Effector memory CD8-positive, alpha-beta T cell (primary cell): ENCODE measurements at places on chromosomes 6 and 20.
A peak's percentile ranks its signal among the peaks of the same experiment; 100 is the strongest.

GRCh38 chr6:30891816-30892538 lies 7.7 kb downstream of the DDR1 start:
- no peak overlapping the region for H3K27ac ChIP-seq
- no peaks in the 10 kb centered on the region for H3K4me1 ChIP-seq
- no peaks in the 10 kb centered on the region for H3K27me3 ChIP-seq
- peaks cover 4% of the 10 kb centered on the region for H3K36me3 ChIP-seq
- DNase-seq: no peak
- H3K4me3 ChIP-seq: no peak overlapping the region

DNA sequence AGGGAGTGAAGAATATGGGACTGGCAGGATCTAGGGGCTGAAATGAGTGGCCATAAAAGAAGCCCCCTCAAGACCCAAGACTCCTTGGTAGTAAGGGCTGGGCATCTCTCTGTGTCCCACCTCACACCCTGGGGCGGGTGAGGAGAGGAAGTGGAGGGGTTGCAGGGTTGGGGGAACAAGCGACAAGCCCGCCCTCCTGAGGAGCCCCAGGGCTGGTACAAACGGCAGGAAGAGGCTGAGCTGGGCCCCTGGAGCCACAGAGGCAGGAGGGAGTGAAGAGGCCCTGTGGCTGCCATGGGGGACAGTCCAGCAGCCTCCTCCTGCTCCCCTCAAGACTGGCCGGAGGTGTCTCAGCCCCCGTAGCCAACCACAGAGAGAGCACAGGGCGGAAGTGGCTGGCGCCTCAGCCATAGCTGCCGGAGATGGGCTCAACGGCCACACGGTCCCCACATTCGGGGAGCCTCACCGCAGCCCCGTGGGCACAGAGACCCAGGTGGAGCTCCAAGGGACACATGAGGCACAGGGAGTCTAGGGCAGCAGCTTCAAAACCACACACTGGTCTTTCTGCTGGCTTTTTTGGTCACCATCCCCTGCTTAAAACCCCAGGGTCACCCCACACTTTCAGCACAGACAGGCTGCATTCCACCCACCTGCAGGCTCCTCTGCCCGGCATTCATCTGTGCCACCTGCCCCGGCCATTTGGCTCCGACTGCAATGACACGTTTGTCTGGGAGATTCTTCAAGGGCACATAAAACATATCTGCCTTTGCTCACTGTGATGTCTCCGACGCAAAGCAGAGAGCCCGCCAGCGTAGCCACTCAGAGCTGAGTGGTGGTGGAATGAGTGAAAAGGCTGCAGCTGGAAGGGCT lies 524 bp downstream of the C20orf203 start:
- peak overlapping the region; percentile 87 for H3K27ac ChIP-seq
- H3K4me1 ChIP-seq: peaks cover 8% of the 10 kb centered on the region

GRCh38 chr20:10523443-10523842 lies 88.3 kb downstream of the SLX4IP start:
- H3K4me1 ChIP-seq: peaks cover 27% of the 10 kb centered on the region
- H3K4me3 ChIP-seq: no peak overlapping the region
- no peak overlapping the region for H3K27ac ChIP-seq
- DNase-seq: no peak

- peak overlapping the region; percentile 58 for H3K4me3 ChIP-seq
- peaks cover 16% of the 10 kb centered on the region for H3K4me1 ChIP-seq
- peaks cover 3% of the 10 kb centered on the region for H3K36me3 ChIP-seq
- H3K27me3 ChIP-seq: no peaks in the 10 kb centered on the region
Observed at GRCh38 chr20:10453241-10453640, 18.1 kb downstream of the SLX4IP start.

- peaks cover 2% of the 10 kb centered on the region for H3K36me3 ChIP-seq
- peaks cover 3% of the 10 kb centered on the region for H3K4me1 ChIP-seq
- peak overlapping the region; percentile 59 for H3K27ac ChIP-seq
- no peak overlapping the region for H3K4me3 ChIP-seq
- DNase-seq: no peak
Observed at GRCh38 chr6:33167374-33168283, 24.6 kb downstream of the COL11A2 start.

- H3K27ac ChIP-seq: peak overlapping the region; percentile 53
- DNase-seq: no peak
- no peaks in the 10 kb centered on the region for H3K27me3 ChIP-seq
- H3K4me1 ChIP-seq: peaks cover 7% of the 10 kb centered on the region
- H3K36me3 ChIP-seq: peaks cover 6% of the 10 kb centered on the region
Observed at GRCh38 chr6:20474874-20475542, 59.2 kb upstream of the CDKAL1 start.

GRCh38 chr6:118316796-118317384 lies 231.2 kb upstream of the PLN start:
- H3K4me3 ChIP-seq: no peak overlapping the region
- H3K4me1 ChIP-seq: no peaks in the 10 kb centered on the region
- no peaks in the 10 kb centered on the region for H3K36me3 ChIP-seq
- no peak for DNase-seq

DNA sequence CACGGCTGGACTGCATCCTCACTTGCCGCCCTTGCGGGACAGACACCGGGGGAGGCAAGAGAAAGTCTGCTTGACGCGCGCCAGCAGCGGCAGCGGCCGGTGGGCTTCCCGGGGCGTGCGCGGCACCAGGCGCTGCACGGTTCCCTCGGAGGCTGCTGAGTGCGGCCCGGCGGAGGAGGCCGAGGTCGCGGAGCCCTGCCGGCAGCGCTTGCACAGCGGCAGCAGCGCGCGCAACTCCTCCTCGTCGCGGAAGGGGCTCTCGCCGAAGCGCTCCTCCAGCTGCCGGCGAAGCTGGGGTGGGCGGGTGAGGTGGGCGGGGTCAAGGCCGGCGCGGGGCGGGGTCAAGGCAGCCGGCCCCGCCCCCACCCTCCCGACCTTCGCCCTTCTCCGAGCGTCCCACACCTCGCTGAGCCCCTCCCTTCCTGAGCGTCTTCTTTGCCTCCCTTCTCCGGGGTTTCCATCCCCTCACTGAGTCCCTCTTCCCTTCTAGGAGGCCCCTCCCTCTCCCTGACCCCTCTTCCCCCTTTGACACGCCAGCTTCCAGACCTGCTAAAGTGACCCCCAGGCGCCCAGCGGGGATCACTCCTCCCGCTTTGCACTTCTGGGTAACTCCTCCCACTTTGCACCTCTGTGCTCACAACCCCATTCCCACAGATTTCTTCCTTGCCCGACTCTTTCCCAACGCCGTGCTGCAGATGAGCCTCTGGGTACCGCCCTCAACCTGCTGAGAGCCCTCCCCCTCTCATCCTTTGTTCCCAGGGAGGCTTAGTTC lies 8.8 kb downstream of the DUSP15 start:
- H3K27ac ChIP-seq: peak overlapping the region; percentile 73
- H3K4me3 ChIP-seq: peak overlapping the region; percentile 80
- H3K36me3 ChIP-seq: peaks cover 2% of the 10 kb centered on the region
- no peaks in the 10 kb centered on the region for H3K27me3 ChIP-seq

- H3K4me1 ChIP-seq: no peaks in the 10 kb centered on the region
- H3K36me3 ChIP-seq: no peaks in the 10 kb centered on the region
- peaks cover 66% of the 10 kb centered on the region for H3K27me3 ChIP-seq
- no peak for DNase-seq
- H3K27ac ChIP-seq: no peak overlapping the region
- no peak overlapping the region for H3K4me3 ChIP-seq
Observed at GRCh38 chr6:39793516-39793915, 1.3 kb downstream of the DAAM2 start.

DNA sequence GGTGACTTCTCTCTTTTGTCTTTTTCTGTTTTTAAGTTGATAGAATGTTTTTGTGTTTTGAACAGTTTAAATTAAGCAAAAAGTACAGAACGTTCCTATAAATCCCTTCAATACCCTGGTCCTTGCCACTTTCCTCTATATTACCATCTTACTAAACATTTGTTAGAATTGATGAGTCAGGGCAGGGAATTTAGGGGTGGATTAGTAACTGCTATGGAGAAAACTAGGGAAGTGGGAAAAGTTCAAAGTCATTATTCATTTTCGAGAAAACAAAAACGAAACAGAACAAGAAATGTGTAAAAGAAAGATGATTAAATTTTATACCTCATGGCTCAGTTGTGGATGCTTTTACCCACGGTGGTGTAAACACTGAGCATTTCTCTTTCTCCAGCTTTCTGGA lies 240.4 kb upstream of the SULF2 start:
- DNase-seq: no peak
- H3K4me3 ChIP-seq: no peak overlapping the region
- no peaks in the 10 kb centered on the region for H3K4me1 ChIP-seq
- H3K36me3 ChIP-seq: no peaks in the 10 kb centered on the region
- H3K27ac ChIP-seq: no peak overlapping the region
- H3K27me3 ChIP-seq: peaks cover 56% of the 10 kb centered on the region

- H3K4me1 ChIP-seq: no peaks in the 10 kb centered on the region
- H3K27ac ChIP-seq: no peak overlapping the region
- peaks cover 63% of the 10 kb centered on the region for H3K27me3 ChIP-seq
- no peaks in the 10 kb centered on the region for H3K36me3 ChIP-seq
Observed at GRCh38 chr20:47150403-47151152, 205.9 kb downstream of the ZMYND8 start.

- no peaks in the 10 kb centered on the region for H3K27me3 ChIP-seq
- no peaks in the 10 kb centered on the region for H3K4me1 ChIP-seq
- DNase-seq: no peak
- no peak overlapping the region for H3K4me3 ChIP-seq
- no peaks in the 10 kb centered on the region for H3K36me3 ChIP-seq
Observed at GRCh38 chr6:81625216-81625615, 127.3 kb downstream of the TENT5A start.

DNA sequence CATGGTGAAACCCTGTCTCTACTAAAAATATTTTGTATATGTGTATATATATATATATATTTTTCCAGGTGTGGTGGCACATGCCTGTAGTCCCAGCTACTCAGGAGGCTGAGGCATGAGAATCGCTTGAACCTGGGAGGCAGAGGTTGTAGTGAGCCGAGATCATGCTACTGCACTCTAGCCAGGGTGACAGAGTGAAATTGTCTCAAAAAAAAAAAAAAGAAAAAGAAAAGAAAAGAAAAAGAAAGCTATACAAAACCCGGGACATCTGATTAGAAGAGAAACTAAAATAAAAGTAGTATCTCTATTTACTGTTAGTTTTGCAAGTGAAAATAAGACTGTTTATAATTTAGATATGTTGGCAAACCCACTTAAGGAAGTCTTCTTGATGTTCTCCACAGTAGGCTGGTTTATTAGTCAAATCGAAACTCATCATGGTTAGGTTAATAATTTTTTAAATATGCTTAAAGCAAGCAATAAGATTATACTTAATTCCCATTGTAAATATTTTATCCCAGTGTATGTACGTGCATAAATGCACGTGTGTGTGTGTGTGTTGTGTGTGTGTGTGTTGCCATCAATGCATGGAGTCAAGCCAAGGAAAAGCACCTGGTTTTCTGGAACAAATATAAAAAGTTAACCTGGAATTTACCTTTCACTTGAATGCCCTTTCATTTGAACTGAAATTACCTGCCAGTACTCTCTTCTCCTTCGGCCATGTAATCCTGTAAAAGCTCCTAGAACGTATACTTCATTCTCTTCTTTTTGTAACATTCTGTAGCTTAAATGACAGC lies 7.1 kb downstream of the VNN2 start:
- peaks cover 12% of the 10 kb centered on the region for H3K4me1 ChIP-seq
- no peak for DNase-seq
- peaks cover 8% of the 10 kb centered on the region for H3K36me3 ChIP-seq
- H3K27ac ChIP-seq: peak overlapping the region; percentile 92

- H3K27me3 ChIP-seq: no peaks in the 10 kb centered on the region
- no peak overlapping the region for H3K4me3 ChIP-seq
- H3K27ac ChIP-seq: no peak overlapping the region
- H3K4me1 ChIP-seq: no peaks in the 10 kb centered on the region
- DNase-seq: no peak
- peaks cover 92% of the 10 kb centered on the region for H3K36me3 ChIP-seq
Observed at GRCh38 chr20:37220731-37221130, 40.9 kb downstream of the GHRH start.

- no peaks in the 10 kb centered on the region for H3K4me1 ChIP-seq
- no peak for DNase-seq
- H3K27me3 ChIP-seq: no peaks in the 10 kb centered on the region
- no peak overlapping the region for H3K27ac ChIP-seq
- H3K4me3 ChIP-seq: no peak overlapping the region
- H3K36me3 ChIP-seq: no peaks in the 10 kb centered on the region
Observed at GRCh38 chr6:75926293-75927168, 145.9 kb downstream of the IMPG1 start.

- peak overlapping the region; percentile 33 for H3K4me3 ChIP-seq
- H3K36me3 ChIP-seq: no peaks in the 10 kb centered on the region
Observed at GRCh38 chr6:148538261-148539190, 195.9 kb downstream of the SASH1 start.

DNA sequence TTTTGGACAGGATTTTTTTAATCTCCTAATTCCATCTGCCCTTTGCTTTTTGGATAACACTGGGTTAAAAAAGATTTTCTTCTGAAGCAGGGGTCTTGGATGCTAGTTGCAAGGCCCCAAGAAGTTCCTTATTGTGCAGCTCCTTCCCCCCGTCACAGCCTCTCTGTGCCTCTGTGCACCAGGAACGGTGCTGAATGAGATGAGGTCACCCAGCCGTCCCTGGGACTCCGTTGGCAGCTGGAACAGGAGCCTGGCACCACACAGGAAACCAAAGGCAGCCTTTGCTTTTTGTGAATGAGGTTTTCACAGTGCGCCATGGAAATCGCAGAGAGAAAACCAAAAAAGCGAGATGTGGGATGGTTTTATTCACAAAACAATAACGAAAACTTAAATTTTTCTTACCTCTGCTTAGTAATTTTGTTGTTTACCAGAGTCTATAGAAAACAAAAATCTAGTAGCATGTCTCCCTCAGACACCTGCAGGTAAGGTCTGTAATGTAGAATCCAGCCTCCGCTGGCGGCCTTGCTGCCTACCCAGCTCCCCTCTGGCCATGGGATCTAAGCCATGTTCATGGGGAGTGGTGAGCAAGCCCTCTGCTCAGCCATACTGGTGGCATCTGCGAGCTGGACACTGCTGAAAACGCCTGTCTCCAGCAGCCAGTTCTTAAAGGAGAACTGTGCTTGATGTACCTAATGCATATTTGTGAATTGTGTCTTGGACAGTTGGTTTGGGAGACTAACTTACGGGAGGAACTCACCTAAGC lies 40.4 kb upstream of the SYNJ2 start:
- H3K27me3 ChIP-seq: no peaks in the 10 kb centered on the region
- no peaks in the 10 kb centered on the region for H3K4me1 ChIP-seq
- no peak for DNase-seq
- no peak overlapping the region for H3K4me3 ChIP-seq
- H3K36me3 ChIP-seq: peaks cover 41% of the 10 kb centered on the region

- no peaks in the 10 kb centered on the region for H3K4me1 ChIP-seq
- peaks cover 69% of the 10 kb centered on the region for H3K27me3 ChIP-seq
- H3K36me3 ChIP-seq: no peaks in the 10 kb centered on the region
Observed at GRCh38 chr6:136111831-136112230, 138.3 kb downstream of the MTFR2 start.
